CD4-positive, alpha-beta T cell treated with Interleukin-21 for 1 hour (primary cell): ENCODE measurements at places on chromosomes 16 and 17.

- DNase-seq = no peak
Observed at GRCh38 chr17:45022655-45023339, 28.6 kb downstream of the DCAKD start.

DNA sequence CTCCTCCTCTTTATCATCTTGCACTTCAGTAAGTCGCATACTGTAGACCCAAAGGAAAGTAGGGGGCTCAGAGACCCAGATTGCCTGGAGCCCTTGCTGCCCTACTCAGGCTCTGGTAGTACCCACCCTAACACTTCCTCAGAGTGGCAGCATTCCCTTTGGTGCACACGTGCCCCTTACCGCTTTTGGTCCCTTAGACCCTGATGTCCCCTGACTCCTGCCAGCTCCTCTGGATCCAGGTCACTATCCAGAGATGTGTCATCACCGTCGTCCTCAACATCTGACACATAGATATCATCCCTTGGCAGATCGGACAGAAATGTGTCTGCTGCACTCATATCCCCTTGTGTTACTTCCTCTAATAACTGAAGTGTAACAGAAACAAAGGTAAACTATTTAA, 5.4 kb upstream of the PSMC5 start:
- DNase-seq = no peak

GRCh38 chr17:72416054-72416675, 295.3 kb downstream of the SOX9 start:
- DNase-seq = no peak

- no peak for DNase-seq
Observed at GRCh38 chr16:72372087-72373045, 200.4 kb upstream of the PMFBP1 start.

DNA sequence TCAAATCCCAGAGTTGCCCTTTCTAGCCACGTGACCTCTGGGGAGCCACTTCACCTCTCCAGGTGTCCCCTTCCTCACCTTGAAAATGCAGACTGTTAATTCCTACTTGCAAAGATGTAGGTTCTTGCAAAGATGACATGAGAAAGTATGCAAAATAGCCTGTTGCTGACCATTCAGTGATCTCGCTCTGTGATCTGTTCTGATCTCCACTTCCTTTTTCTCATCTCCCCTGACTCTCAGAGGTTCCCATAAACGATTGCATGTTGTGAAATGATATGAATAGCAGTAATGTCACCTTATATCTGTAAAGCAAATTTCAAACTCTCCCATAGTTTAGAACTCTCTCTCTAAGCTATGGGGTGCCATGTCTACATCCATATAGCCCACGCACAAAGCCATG, 182.3 kb downstream of the TMEM132E start:
- DNase-seq = no peak

GRCh38 chr16:57472665-57473060, 10.2 kb downstream of the POLR2C start:
- DNase-seq = no peak

DNA sequence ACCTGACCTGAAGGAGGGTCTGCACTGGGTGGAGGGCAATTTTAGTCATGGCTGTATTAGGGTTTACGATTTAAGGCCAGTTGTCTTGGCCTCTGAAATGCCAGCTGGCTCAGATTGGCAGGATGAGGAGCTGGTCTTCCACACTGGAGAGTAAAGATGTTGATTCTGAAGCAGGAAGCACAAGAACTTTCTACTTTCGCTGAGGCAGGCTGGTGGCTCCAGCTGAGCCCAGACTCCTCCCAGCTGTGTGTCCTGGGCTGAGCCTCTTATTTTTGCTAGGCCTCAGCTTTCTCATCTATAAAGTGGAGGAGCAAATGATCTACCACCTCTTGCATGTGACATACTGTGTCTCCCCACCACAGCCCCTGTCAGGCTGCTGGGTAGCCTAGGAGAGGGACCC, 74.4 kb downstream of the MRM1 start:
- no peak for DNase-seq

- no peak for DNase-seq
Observed at GRCh38 chr17:27269201-27269600, 24.7 kb upstream of the WSB1 start.

DNA sequence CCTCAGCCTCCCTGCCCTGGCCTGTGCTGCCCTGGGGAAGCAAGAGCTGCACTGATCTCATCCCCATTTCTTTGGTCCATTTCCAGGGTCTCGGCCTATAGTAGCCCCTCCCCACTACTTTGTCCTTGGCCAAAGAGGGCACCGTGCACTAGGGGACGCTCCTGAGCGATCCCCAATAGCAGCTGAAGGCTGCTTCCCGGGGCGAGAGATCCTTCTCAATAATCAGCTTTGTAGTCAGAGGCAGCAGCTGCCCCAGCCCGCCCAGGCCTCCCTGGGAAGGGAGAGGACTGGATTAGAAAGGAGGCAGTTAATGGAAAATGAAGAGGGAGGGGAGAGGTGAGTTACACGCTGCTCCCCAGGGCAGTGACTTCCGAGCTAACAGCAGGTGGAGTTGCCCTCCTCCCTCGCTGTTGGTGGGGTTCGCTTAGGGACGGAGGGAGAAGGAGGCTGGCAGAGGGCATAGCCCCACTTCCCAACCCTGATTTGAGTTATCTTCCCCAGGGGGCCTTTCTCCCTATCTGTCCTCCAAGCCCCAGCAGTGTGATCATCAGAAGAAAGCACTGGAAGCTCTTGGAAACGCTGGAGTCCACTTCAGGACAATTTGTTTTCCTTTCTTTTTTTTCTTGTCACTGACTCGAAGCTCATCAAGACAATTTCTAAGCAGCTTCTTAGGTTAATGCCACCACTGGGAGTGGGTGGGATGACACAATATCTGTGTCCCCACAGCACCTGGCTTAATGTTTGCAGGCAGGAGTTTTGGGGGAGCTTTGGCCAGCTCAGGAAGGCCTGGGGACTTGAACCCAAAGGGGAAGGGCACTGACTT, 2.6 kb downstream of the MXRA7 start:
- DNase-seq = no peak

GRCh38 chr16:27152121-27152520, 51.2 kb upstream of the KDM8 start:
- DNase-seq = no peak

DNA sequence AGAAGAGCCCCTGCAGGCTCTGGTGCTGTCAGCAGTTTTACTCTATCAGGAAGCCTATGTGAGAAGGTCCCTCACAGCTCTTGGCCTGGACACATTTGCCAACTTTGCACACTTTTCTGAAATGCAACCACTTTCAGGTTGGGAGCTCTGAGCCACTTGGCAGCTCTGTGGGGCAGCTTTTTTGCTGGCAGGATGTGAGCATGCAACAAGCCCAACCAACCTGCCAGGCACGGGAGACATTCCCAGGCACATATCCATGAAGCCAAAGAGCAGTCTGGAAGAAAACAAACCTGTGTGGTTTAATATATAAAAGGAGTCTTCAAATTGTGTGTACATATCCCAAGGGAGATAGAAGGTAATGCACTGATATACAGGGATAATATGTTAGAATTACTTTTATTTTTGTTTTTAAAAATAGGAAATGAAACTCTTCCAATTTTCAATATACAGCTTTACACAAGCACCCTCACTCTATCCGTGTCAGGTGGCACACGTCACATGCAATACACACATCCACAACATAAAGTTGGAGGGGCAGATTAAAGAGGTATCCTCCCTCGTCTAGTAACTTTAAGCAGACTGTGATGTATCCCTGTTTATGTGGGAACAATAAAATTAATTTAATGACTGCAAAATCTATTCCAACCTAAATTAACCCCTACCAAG, 57.4 kb upstream of the COX10 start:
- DNase-seq = no peak
